Fibroblast of lung (primary cell): ENCODE measurements at places on chromosomes 2 and 18. TPM values are rescaled to one million over a fixed set of nuclear protein-coding genes. Genes with fewer than 3 reads are reported as not detected.

TRABD2A gene
- total RNA-seq, result 10.8 and 14.4 TPM in 2 replicates

DNA sequence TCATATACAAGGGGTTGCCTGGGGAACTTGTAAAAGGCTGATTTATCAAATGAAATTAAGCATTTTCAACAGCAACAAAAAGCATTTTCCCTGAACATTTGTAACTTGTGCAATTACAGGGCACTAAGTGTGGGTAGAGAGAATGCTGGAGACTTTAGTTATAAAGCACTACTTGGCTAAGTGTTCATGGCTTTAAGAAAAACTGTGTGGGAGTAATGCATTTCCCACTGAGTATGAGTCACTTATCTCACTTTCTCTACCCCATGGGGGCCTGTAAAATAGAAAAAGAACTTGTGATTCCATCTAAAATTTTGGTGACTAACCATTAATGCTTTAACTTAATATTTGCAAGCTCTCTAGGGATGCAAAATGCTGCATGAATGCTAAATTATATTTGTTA lies 193.4 kb downstream of the CCDC102B start:
- H3K27ac ChIP-seq, result no peak overlapping the region
- H3K4me3 ChIP-seq, result no peak overlapping the region
- peak; percentile 21 for DNase-seq
- no peaks in the 10 kb centered on the region for H3K27me3 ChIP-seq
- H3K36me3 ChIP-seq, result no peaks in the 10 kb centered on the region
- H3K4me1 ChIP-seq, result no peaks in the 10 kb centered on the region

DNA sequence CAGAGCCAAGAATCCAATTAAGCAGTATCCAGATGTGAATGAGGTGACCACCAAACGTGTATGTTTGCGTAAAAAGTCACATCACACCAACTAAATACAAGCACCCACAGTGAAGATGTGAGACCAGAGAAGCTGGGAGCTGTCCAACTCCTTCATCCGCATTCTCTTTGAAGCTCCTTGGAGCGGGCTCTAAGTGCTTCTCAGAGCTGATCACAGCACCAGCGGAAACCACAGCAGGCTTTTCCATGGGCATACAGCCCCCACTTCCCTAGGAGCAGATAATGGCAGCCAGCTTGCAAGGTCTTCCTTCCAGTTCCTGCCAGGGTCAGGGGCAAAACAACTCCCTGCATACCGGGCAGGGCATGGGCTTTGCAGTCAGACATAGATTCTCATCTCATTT lies 36.4 kb downstream of the REEP1 start:
- H3K36me3 ChIP-seq, result no peaks in the 10 kb centered on the region
- peaks cover 16% of the 10 kb centered on the region for H3K27me3 ChIP-seq
- H3K4me1 ChIP-seq, result no peaks in the 10 kb centered on the region
- H3K4me3 ChIP-seq, result no peak overlapping the region
- no peak for DNase-seq

- no peak for DNase-seq
- H3K4me3 ChIP-seq, result no peak overlapping the region
- H3K27me3 ChIP-seq, result no peaks in the 10 kb centered on the region
- H3K4me1 ChIP-seq, result peaks cover 7% of the 10 kb centered on the region
- no peak overlapping the region for H3K27ac ChIP-seq
Measured at GRCh38 chr2:74693213-74693612, 39.2 kb downstream of the SEMA4F start.

DNA sequence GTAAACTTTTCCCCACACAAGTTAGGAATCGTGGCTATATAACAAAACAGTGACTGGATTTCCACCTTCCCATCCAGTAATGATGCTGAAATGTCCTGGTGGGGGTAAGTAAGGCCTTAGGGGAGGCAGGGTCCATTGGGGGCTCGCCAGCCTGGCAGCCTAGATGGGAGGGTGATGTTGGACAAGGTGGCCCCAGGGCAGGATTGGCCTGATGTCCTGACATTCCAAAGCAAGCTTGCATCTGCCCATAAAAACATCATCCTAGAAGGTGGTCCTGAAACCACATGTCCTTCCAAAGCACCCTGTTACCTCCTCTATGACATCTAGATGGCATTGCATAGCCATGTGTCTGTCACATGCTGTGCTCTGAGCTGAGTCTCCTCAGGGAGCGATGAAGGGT lies 54.1 kb upstream of the RAB6C start:
- no peak overlapping the region for H3K27ac ChIP-seq
- H3K4me1 ChIP-seq, result no peaks in the 10 kb centered on the region
- H3K36me3 ChIP-seq, result no peaks in the 10 kb centered on the region
- no peak for DNase-seq

DNA sequence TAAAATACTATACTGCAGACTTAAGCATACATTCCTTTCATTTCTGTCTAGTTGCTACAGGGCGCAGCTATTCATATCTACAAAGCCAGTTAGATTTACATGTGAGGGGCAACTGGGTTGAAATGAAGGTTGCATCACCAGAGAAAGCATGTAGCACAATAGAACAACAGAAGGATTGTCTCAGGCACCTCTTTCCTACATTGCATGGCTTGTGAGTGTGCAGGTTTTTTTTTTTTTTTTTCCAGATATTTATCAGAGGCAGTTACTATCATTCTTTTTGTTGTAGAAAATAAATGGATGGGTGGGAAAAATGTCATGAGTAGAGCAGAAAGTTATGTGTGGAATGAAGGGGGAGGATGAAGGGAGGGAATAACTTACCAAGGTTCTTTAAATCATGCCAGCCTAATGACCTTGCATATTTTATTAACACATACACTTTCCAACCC lies 86.8 kb downstream of the ERBB4 start:
- no peak overlapping the region for H3K27ac ChIP-seq
- no peaks in the 10 kb centered on the region for H3K36me3 ChIP-seq
- H3K4me3 ChIP-seq, result no peak overlapping the region
- H3K27me3 ChIP-seq, result no peaks in the 10 kb centered on the region
- peak; percentile 2 for DNase-seq
- H3K4me1 ChIP-seq, result no peaks in the 10 kb centered on the region

GRCh38 chr18:71293322-71293721 lies 1004.5 kb downstream of the SOCS6 start:
- peak; percentile 0 for DNase-seq
- no peak overlapping the region for H3K4me3 ChIP-seq

RIOK3 gene
- 59.8 and 78.8 TPM in 2 replicates for total RNA-seq

NT5C1B gene
- total RNA-seq, result not detected in 2 replicates

GRCh38 chr18:77777163-77777562 lies 527.5 kb downstream of the GALR1 start:
- no peak overlapping the region for H3K27ac ChIP-seq
- no peak overlapping the region for H3K4me3 ChIP-seq
- H3K36me3 ChIP-seq, result no peaks in the 10 kb centered on the region
- H3K4me1 ChIP-seq, result no peaks in the 10 kb centered on the region
- no peak for DNase-seq

GRCh38 chr2:147449323-147449991 lies 395.4 kb upstream of the ACVR2A start:
- H3K4me1 ChIP-seq, result no peaks in the 10 kb centered on the region
- H3K27ac ChIP-seq, result no peak overlapping the region
- H3K4me3 ChIP-seq, result no peak overlapping the region
- H3K36me3 ChIP-seq, result no peaks in the 10 kb centered on the region
- DNase-seq, result no peak
- H3K27me3 ChIP-seq, result no peaks in the 10 kb centered on the region

- H3K27me3 ChIP-seq, result no peaks in the 10 kb centered on the region
- H3K4me1 ChIP-seq, result no peaks in the 10 kb centered on the region
- H3K36me3 ChIP-seq, result no peaks in the 10 kb centered on the region
- H3K27ac ChIP-seq, result no peak overlapping the region
- H3K4me3 ChIP-seq, result no peak overlapping the region
Measured at GRCh38 chr18:58017267-58017666, 26.8 kb upstream of the NEDD4L start.
